ENCODE measurements at places on chromosomes 4 and X.

DNA sequence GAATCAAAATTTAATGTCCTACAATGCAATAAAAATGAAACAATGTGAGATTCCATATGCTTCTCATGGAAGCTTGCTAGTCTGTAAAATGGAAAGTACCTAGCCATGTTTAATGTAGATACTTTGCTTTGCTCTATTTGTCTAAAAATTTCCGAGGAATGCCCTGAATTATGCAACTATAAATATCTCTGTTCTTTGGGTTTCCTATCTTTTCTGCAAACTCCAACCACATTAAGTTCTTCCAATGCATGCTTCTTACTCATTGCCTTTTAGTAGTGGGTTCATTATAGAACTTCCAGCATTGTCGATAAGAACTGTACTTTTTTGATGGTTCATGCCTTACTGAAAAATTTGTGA is 178.3 kb downstream of the RASL11B start:
- DNase-seq, result no peak

GRCh38 chr4:3246458-3247398 is 2.2 kb upstream of the MSANTD1 start:
- DNase-seq, result no peak

DNA sequence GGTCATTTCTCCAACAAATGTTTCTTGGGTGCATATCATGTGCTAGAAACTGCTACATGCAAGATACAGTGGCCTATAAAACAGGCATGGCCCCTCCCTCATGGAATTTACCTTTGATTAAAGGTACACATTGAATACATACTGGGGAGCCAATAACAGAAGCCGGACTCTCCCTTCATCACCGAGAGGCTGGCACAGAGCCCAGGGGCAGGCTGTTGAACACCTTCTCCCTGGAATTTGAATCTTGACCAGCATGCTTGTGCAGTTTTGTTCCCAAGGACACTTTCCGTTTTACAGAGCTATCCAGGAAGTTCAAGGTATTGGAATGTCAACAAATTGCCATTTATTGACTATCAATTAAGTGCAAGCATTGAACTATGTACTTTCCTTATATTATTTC is 33.2 kb downstream of the PPARGC1A start:
- no peak for DNase-seq

DNA sequence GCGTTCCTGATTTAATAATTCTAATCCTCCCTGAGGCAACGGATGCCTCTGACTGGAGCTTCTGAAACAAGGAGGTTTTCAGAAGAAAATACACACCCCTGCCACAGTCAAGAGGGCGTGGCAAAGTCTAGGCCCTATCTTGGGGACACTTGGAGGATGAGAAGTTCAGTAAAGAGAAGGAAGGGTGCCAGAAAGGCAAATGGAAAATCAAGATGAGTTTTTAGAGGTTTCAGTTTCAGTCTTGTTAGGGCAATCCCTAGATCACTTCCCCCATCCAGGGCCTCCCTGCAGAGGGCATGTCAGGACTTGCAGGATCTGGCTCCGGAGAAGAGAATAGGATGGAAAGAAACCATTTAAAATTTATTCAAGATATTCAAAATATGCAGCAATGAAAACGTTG is 28.5 kb upstream of the FGF2 start:
- DNase-seq, result peak; percentile 97

DNA sequence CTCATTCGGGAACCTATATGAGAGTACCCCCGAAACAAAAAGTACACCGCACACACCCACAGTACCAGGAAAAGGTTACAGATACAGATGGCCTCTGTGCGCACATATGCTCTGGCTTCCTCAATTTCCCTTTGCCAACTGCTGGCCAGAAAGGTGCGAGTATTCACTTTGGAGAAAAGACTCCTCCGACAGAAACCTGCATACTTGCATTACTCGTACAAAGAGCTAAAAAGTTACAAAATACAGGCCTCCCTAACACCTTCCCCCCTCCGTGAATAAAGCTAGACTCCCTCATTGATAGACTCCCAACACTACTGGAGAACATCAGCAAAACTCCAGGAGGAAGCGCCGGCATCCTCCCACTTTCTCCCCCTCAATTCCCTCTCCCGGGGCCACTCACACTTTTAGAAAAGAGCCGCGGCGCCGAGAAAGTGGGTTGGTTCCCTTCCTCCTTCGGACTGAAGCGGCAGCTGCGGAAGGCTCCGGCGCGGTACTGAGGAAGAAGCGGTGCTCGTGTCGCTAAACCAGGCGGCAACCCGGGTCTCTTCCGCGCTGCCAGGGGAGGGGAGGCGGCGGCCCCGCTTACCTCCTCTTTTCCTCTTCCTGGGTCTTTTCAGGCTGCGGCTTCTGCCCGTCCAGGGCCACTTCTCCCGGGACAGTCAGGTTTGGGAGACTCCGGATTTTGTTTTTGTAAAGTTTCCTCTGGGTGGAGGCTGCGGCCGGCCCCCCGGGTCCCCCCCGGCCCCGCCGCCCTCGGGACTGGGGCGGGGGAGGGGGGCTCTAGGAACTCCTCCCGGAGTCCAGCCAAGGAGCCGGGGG is 1.1 kb downstream of the FBXW7 start:
- no peak for DNase-seq

- no peak for DNase-seq
These were observed 77.1 kb downstream of the EIF4E start for GRCh38 chr4:98851806-98852205.
